Tibial nerve (tissue), 4 donors: ENCODE measurements at places on chromosomes 5 and 9.

GRCh38 chr5:89081360-89081759, 198.4 kb upstream of the MEF2C start:
- no peak for DNase-seq

DNA sequence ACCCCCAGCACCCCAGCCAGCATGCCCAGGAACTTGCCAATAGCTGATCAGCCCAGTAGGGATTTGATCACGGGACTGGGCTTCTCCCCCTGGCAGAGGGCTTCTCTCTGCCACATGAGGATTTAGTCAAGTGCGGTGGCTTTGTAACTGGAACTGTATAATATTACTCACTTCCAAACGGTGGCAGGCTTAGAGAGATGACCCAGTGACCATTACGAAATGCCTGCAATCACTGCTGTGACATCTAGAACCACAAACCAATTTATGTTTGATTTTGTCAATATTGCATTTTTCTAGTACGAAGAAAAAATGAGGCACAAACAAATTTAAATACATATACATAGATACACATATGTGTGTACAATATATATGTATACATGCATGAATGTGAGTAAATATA, 192.1 kb downstream of the ERCC6L2 start:
- no peak for DNase-seq

- DNase-seq: no peak
Observed at GRCh38 chr5:16493261-16493660, 27.7 kb upstream of the ZNF622 start.

DNA sequence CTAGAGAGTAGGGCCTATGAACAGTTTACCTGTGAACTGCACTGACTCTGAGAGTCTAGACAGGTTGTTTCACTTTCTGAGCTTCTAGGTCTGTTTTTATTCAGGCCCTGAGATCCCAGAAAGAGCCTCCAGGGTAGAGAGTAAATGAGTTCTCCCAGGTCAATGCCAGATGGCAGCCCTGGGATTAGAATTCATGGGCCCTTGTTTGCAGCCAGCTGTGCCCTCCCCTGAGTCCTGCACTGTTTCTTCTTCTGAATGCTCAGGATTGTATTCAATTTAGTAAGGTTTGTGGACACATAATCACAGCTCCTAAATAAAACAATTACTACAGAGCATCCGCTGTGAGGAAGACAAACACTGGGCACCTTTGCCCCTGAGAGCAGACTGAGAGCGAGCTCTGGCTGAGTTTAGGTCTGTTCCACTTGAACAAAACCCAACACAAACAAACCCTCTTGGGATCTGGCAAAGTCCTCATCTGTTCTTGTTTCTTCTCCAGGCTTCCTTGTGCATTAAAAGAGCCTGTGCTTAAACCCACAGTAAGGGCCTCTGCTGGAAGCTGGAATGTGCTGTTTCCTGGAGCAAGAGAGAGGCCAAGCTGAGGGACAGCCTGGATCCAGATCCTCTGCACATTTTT, 29.9 kb downstream of the FAM219A start:
- DNase-seq: no peak

- DNase-seq: no peak
Observed at GRCh38 chr5:172608773-172609172, 32.3 kb upstream of the NEURL1B start.

DNA sequence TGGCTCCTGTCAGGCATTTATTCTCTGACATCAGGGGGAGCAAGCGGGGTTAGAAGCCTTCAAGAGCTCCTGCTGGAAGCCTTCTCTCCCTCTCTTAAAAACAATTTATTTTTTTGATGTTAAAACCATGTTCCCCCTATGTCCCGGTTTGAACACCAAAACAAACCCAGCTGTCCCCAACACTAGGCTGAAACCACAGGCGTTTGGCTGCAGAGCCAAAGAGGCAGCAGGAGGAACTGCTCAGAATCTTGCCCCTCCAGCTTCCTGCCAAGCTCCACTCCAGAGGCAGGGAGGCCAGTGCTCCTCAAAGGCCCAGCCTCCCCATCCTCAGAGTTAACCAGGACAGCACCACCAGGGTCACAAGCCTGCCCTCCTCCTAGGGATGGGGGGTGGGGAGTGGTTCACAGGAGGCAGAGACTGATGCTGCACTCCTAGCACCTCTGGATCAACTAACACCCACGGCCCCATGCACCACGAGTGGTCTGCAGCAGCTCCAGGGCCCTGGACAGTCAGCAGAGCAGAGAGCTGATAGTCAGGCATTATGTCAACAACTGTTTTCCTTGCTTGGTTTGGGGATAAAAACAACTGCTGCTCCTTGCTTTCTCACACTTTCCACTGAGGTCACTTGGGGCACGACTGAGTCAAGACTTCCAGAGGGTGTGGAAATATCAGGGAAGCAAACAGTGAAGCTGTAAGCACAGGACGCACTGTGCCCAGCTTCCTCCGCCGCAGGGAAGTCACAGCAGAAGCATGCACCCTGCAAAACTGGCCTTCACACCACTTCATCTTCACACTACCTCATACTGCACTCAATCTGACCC, 96.5 kb upstream of the ADRA1B start:
- DNase-seq: peak; percentile 86

DNA sequence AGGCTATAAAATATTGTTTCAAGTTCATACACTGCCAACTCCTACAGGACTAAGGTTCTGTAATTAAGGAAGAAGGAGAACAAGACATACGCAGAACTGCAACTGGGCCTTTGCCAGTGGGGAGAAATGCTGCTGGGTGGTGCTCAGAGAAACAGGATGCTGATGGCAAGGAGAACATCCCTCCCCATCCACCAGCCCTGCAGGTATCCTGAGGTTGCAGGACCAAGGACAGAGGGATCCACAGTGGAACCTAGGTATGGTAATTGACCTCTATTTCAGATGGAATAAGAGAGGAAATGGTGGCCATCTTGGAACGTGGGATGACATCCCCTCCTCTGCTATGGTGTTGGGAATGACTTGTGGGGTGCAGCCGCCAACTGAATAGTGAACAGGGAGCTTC, 206.3 kb upstream of the S1PR3 start:
- DNase-seq: no peak

DNA sequence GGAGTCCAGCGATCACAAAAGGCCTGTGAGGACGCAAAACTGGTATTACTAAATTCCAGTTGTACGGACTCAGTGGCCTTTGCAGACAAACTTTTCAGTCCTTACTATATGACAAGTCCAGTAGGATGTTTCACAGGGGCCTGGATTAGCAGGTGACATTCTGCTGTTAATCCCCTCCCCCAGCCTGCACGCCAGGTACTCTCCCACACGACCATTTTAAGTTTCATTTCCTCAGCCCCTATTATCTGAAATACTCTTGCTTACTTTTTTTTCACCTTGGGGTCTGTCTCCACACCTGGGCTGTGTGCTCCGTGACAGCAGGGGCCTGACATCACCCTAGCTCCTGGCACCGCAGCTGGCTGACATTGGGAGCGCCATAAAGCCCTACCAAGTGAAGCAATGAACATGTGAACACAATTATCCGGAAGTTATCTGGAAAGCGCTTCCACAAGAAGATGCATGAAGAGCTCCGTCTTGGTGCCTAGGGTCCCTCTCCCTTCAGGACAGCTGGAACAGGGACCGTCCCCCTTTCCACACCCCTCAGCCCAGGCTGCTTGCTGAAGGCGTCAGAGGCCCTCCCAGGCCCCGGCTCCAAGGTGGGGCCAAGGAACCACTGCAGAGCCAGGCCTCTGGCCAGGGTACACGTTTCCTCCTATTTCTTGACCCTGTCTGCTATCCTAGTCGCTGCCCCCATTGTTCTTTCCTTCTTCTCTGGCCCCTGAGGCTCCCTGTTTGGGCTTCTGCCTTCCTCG, 39.7 kb upstream of the ZNF622 start:
- no peak for DNase-seq

DNA sequence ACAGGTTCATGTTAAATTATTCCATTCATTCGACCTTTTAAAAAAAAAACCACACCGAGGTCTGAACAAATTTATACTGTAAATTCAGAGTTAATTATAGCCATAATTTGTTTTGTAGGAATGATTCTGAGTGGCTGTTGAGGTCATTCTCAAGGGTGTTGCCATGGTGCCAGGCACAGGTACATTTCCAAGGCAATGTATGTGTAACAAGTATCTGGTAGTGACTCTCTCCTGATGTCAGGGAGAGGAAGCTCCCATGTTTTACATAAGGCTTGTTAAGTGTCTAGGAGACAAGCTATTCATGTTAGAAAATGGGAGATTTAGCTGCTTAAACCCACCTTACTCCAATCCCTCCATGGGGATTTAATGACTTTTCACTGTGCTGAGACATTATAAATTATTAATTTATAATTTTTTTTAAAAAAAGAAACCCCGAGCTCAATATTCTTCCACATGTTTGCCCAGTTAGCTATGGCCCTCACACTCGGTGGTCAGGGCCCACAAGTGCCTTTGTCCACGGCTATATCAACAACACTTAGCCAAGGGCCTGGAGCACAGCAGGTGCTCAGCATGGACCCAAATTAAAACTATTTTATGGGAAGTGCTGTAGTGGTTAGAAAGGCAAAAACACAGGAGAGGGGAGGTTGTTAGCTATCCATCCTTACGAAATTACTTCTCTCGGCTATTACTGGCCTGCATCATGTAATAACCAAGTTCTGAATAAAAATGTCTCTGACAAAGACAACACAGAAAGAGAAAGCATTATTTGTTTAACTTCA, 154.6 kb upstream of the GNA14 start:
- DNase-seq: no peak

- DNase-seq: no peak
Observed at GRCh38 chr9:71795097-71795813, 26.9 kb upstream of the CEMIP2 start.

DNA sequence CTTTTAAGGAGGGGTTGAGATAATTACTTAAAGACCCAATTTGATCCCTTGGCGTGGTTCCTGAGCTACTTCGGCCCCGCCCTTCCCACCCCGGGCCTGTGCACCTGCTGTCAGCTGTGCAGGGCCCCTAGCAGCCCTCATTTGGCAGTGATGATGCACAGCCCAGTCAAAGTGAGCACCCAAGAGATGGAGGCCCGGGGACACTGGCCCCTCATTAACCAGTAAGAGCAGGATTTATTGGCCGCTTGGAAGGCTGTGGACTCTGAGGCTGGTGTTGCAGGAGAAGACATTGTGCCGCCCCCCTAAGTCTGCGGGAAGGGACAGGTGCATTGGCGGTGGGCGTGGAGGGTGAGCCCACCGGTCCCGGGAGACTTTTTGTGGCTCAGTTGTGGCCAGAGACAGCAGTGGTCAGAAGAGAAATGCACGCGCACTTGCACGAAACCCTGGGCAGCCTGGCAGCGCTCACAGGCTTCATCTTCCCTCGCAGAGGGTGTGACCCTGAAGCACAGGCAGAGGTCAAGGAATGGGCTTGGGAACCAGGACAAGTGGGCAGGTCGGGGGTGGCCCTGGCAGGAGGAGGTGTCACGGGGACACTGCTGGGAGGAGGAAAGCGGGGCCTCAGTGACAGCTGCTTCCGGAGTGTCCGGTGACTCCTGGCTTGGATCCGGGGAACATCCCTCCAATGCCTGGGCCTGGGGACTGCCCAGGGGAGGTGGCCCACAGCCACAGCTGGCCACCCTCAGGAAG, 74.0 kb upstream of the RXRA start:
- no peak for DNase-seq

GRCh38 chr9:103188781-103189350, 193.7 kb downstream of the CYLC2 start:
- peak; percentile 4 for DNase-seq

DNA sequence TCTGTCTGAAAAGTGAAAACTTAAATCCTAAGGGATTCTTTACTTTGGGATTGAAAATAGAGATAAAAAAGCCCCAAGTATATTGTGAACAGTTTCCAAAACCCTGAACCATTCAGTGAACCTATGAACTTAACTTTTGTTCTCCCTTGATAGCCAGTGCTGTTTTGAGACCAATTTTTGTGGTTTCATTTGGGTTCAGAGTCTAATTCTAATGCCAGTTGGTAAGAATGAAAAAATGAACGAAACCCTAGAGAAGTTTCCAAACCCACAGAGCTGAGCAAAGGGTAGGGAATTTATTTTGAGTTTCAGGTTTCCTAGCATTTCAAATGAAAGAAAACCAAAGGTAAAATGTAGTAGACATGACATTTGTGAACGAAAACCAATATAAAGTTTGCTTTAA, 1366.8 kb downstream of the EFNA5 start:
- no peak for DNase-seq

GRCh38 chr9:136793086-136793946, 2.2 kb downstream of the TMEM141 start:
- no peak for DNase-seq

GRCh38 chr9:116099821-116100220, 53.8 kb upstream of the PAPPA start:
- no peak for DNase-seq

DNA sequence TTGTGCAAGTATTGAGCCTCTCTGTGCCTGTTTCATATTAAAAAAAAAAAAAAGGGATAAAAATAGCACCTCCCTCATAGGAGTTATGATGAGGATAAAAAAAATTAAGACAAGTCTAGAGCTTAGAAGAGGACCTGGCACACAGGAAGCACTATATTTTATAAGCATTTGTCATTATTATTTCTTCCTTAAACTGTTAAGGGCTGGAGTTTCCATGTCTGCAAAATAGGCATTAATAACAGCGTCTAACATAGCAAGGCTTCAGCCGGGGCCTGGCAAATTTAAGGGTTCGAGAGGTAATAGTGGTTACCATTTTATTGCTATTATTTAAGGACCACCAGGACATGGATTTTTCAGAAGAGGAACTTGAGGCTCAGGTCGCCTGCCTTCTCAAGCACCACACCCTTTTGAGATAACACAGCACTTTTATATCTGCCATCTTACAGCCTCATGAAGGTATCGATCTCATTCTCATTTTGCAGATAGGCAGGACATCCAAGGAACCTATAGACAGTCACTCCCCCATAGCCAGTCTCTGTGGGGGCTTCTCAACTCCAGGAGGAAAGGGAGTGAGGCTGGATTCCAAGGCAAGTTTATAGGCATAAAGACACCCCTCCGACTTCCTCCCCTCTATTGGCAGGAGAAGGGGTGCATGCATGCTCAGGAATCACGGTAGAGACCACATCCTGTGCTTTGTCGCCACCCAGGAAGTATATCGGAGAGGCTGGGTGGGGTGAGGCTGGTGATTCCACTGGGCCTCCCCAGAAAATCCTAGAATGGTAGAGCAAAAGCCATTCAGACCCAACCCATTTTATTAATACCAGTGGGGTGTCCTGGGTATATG, 2.4 kb downstream of the ANXA6 start:
- DNase-seq: no peak

DNA sequence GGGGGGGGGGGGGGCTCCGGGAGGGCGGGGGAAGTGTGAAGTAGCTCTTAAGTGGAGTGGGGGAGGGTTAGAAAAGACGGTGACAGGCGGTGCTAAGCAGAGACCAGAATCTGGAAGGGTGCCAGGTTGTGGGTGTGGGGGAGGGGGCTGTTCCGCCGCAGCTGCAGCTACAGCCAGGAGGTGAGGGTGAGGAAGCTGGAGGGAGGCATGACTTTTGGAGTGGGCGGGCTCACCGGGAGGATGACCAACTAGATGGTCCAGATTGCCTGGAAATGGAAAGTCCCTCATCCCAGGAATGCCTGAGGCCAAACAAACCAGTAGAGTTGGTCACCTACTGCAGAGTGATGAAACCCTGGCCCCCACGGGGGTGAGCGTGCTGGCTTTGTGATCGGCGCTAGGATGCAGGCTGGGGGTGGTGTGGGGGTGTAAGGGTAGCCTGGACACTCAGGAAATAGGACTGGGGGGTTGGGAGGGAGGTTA, 158.1 kb upstream of the SHB start:
- no peak for DNase-seq

GRCh38 chr9:91771027-91771426, 179.0 kb downstream of the ROR2 start:
- DNase-seq: no peak

GRCh38 chr5:35644543-35644942, 26.9 kb downstream of the SPEF2 start:
- no peak for DNase-seq
